PC-9 (cell line): ENCODE measurements at places on chromosomes 16 and 17. TPM values are rescaled to one million over a fixed set of nuclear protein-coding genes. Genes with fewer than 3 reads are reported as not detected.

DNA sequence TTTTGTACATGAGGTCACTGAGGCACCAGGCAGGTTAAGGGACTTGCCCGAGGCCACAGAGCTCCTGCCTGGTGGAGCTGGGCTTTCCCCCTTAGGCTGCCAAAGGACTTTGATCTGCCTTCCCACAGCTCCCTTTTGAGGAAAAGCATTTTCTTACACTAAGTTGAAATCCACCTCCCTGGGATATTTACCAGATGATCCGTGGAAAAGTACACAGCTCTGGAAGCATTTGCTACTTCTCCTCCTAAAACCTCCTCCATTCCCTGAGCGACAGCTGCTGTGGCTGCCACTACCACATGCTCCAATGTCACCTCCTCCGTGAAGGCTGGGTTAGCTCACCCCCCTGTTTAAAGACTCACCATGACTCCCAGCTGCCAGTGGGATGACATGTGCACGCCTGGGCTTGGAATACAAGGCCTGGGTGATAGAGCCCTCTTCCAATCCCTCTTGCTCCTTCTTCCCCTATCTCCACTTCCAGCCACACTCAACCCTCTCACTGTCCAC is 1.2 kb upstream of the MPRIP start:
- peak overlapping the region; percentile 60; the same call in 1 of the 2 replicates for H3K4me3 ChIP-seq
- H3K27ac ChIP-seq: peak overlapping the region; percentile 36
- DNase-seq: peak; percentile 44

DNA sequence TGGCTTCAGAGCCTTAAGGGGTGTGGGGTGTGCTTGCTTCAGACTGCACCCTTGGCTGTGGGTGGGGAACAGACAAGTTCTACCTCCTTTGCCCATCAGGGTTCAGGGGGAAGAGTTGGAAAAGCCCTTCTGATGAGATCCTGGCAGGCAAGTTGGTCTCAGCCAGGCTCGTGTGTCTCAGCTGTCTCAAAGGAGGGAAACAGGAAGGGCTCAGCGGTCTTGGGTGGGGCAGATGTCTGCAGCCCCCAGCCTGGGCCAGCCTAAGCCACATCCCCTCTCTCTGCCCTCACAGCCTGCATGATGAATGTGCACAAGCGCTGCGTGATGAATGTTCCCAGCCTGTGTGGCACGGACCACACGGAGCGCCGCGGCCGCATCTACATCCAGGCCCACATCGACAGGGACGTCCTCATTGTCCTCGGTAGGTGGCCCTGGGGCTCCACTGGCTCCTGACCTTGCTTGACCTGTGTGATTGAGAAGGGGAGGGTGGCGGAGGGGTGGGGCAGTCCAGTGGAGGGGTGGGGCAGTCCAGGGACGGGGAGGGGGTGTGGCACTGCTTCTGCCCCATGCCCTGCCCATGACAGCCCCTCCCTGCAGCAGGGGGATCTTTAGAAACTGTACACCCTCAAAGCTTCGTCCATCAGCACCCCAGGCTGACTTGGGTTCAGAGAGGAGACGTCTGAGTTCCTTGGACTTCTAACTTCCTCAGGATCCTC is 199.5 kb downstream of the PRKCB start:
- H3K27me3 ChIP-seq: peaks cover 30% of the 10 kb centered on the region; the same call in 1 of the 2 replicates
- no peaks in the 10 kb centered on the region for H3K36me3 ChIP-seq
- H3K27ac ChIP-seq: no peak overlapping the region

DNA sequence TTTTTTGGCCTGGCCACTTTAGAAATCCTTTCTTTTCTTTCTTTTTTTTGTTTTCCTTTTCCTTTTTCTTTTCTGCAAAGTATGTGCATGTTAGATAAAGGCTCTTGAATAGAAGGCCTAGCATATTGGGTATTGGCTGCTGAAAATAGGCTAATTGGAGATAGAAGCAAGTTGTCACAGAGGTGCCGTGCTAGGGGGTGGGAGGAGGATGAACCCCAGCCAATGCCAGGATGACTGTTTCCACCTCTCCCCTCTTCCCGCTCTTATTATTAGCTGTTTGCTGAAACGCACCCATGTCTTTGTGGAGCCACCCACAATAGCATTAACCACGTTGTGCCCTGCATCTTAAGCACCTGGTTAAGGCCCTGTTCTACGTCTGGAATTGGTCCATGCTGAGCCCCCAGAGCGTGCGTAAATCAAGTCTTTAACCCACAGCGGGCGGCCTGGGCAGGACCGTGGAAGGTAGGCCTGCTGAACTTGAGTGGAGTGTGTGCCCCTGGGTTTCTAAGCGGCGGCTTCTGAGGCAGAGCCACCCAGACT is 123.6 kb downstream of the MSI2 start:
- DNase-seq: no peak
- peaks cover 4% of the 10 kb centered on the region; the same call in 1 of the 2 replicates for H3K27me3 ChIP-seq
- H3K27ac ChIP-seq: no peak overlapping the region
- no peaks in the 10 kb centered on the region for H3K36me3 ChIP-seq
- peaks cover 17% of the 10 kb centered on the region for H3K4me1 ChIP-seq

DNA sequence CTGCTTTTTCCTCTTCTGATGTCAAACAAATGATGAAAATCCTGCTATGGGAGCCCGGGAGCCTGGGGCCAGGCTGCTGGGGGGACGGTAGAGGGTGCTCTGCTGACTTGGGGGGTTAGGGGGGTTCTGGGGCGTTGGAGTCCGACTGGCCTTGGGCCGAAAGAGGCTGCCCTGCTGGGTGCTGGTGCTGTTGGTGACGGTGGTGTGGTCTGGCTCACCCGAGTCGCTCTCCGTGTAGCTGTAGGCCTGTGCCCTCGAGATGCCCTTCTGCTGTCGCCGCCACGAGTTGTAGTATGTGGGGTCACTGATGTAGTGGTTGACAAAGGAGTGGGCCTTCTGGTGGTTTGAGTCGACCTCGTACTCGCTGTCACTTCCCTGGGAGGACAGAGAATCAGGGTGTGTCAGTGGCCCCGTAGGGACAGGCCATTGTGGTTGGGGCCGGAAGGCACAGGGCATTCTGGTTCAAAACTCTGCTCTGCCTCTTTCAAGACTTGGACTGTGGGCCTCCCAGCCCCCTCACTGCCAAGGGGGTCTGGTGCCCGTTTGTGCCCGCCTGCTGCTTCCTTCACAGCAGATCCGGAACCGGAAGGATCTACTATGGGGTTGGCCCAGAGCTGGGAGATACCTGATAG is 26.9 kb upstream of the CDC42EP4 start:
- H3K36me3 ChIP-seq: no peaks in the 10 kb centered on the region
- H3K27ac ChIP-seq: no peak overlapping the region
- H3K4me3 ChIP-seq: no peak overlapping the region
- H3K27me3 ChIP-seq: no peaks in the 10 kb centered on the region

DNA sequence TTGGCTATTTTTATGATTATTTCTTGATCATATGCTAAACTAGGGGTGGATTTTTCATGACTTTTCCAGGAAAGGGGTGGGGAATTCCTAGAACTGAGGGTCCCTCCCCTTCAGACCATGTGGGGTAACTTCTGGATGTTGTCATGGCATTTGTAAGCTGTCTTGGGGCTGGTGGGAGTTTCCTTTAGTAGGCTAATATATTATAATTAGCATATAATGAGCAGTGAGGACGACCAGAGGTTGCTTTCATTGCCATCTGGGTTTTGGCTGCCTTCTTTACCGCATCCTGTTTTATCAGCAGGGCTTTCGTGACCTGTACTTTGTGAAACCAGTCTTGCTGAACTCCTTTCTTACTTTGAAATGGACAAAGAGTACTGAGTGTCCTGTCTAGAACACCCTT is 40.4 kb upstream of the ABCA5 start:
- H3K4me1 ChIP-seq: no peaks in the 10 kb centered on the region
- H3K27ac ChIP-seq: no peak overlapping the region
- H3K27me3 ChIP-seq: no peaks in the 10 kb centered on the region
- H3K4me3 ChIP-seq: no peak overlapping the region
- no peaks in the 10 kb centered on the region for H3K36me3 ChIP-seq
- DNase-seq: no peak

GRCh38 chr17:81681672-81682071 is 1.9 kb downstream of the ARL16 start:
- no peak for DNase-seq
- no peak overlapping the region for H3K27ac ChIP-seq
- peaks cover 5% of the 10 kb centered on the region for H3K4me1 ChIP-seq
- no peaks in the 10 kb centered on the region for H3K27me3 ChIP-seq
- H3K36me3 ChIP-seq: no peaks in the 10 kb centered on the region
- H3K4me3 ChIP-seq: no peak overlapping the region

GRCh38 chr17:43517615-43518386 is 28.3 kb downstream of the ETV4 start:
- no peak for DNase-seq
- H3K27ac ChIP-seq: no peak overlapping the region
- H3K4me1 ChIP-seq: no peaks in the 10 kb centered on the region
- peaks cover 32% of the 10 kb centered on the region for H3K36me3 ChIP-seq

DNA sequence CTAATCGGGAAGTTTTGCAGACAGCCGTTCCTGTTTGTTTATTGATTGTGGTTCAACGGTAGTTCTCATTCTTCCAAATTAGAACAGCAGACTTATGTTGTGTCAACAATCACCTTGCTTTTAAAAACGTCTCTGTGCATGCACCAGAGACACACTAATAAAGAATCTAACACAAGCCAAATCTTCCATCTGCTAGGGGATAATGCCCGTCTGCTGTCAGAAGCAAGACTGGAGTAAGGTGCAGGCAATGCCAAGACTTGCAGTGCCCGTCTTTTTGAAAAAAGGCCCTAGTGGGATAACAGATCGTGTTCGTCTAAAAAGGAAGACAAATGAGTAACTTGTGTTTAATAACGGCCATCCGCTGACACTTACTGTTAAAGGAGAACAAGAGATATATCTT is 158.4 kb downstream of the KCNJ2 start:
- no peaks in the 10 kb centered on the region for H3K27me3 ChIP-seq
- H3K36me3 ChIP-seq: no peaks in the 10 kb centered on the region
- no peak for DNase-seq
- no peak overlapping the region for H3K27ac ChIP-seq

DNA sequence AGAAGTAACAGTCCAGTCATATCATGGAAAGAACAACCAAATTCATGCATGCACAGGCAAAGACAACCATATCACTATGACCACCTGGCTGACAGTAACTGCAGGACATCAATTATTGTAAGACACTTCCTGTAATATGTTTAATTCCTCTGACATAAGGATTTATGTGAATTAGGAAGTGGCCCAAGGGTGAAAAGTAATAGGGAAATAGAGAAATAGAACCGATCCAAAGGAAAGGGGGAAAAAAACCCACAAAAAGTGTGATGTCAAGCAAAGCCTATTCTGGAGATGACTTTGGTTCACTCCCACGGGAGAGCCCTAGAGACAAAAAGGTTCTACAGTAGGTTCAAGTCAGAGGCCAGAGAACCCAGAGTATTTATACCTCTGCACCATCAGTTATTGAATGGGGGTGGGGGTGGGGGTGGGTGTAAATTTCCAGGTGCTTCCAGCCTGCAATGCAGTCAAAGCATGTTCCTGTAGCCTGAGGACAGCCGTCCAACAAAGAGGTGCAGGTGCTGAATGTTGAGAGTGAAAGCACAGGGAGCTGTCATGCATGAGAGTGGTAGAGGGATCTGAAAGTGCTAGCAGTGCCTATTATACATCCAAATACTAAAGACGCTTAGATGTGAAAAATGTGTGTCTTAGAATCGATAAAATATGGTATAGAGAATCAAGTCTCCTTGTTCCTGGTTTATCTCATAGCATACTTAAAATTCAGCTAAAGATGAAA is 95.6 kb upstream of the HLF start:
- no peak for DNase-seq
- H3K27me3 ChIP-seq: no peaks in the 10 kb centered on the region
- H3K4me1 ChIP-seq: no peaks in the 10 kb centered on the region
- no peaks in the 10 kb centered on the region for H3K36me3 ChIP-seq
- no peak overlapping the region for H3K4me3 ChIP-seq

GRCh38 chr16:66911112-66911511 is 7.6 kb downstream of the CDH16 start:
- H3K27ac ChIP-seq: peak overlapping the region; percentile 33; the same call in 1 of the 2 replicates
- no peak overlapping the region for H3K4me3 ChIP-seq
- H3K4me1 ChIP-seq: peaks cover 17% of the 10 kb centered on the region
- no peaks in the 10 kb centered on the region for H3K36me3 ChIP-seq
- DNase-seq: peak; percentile 74
- no peaks in the 10 kb centered on the region for H3K27me3 ChIP-seq

GRCh38 chr17:38922538-38923297 is 2.7 kb upstream of the LASP1NB start:
- H3K27me3 ChIP-seq: no peaks in the 10 kb centered on the region
- H3K36me3 ChIP-seq: peaks cover 9% of the 10 kb centered on the region; the same call in 1 of the 2 replicates
- H3K27ac ChIP-seq: peak overlapping the region; percentile 18; the same call in 1 of the 2 replicates
- peak; percentile 38 for DNase-seq
- no peaks in the 10 kb centered on the region for H3K4me1 ChIP-seq

- no peaks in the 10 kb centered on the region for H3K36me3 ChIP-seq
- H3K27ac ChIP-seq: no peak overlapping the region
- no peak overlapping the region for H3K4me3 ChIP-seq
Measured at GRCh38 chr17:34671191-34671590, 91.8 kb downstream of the TMEM132E start.

DNA sequence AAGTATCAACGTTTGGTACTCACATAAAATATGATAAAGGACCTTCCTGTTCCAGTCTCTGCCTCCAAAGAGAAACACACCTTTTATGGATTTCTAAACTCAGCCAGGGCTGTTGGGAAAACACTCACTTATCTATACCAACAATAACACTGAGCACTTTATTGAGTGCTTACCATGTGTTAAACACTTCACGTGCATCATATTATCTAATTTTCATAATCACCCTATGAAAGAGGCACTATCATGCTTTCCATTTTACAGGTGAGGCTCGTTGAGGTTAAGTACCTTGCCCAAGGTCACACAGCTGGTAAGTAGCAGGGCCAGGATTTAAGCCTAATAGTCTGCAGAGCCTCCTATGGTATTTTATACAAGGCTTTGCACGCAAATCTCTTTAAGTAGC is 251.5 kb upstream of the SOX9 start:
- no peaks in the 10 kb centered on the region for H3K4me1 ChIP-seq
- H3K27ac ChIP-seq: no peak overlapping the region
- no peak for DNase-seq
- no peaks in the 10 kb centered on the region for H3K36me3 ChIP-seq

DNA sequence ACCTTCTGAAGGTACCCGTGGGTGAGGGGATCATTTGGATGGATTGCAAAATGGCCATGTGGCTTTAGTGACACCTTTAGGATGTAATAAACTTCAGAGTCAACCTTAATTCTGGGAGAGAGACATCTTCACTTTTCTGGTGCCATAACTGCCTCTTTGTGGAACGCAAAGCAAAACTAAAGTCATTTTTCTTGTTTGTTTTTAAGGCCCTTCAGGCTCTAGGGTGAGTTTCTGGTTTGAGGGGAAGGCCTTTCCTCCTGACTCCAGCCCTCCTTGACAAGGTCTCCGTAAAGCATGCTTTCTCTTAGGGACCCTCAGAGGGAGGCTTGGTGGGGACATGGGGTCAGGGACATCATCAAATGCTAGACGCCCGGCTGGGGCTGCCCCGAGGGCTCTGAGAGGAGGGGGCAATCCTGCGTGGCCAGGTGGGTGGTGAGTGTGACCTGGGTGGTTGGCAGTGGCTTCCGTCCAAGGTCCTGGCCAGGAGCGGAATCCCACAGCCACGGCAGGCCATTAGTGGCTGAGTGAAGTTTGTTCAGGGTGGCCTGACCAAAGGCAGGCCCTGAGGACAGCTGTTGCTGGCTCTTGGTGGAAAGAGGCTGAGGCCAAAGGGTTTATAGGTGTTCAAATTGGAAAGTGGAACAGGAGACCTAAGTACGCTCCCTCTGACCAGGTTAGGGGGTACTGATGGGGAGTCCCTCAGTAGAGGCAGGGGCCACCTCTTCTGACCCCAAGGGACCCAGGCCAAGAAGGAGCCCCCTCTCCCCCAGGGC is 112.2 kb downstream of the METRNL start:
- H3K36me3 ChIP-seq: no peaks in the 10 kb centered on the region
- DNase-seq: no peak
- no peak overlapping the region for H3K4me3 ChIP-seq
- H3K27me3 ChIP-seq: no peaks in the 10 kb centered on the region
- no peak overlapping the region for H3K27ac ChIP-seq

The OR4D1 gene
- total RNA-seq: not detected in 2 replicates

The TNFSF13 gene
- 46.4 and 65.4 TPM in 2 replicates for total RNA-seq

The PSME3 gene
- 115 and 122 TPM in 2 replicates for total RNA-seq

The TPPP3 gene
- total RNA-seq: 3.1 and 4.5 TPM in 2 replicates

The AOC3 gene
- total RNA-seq: 0.98 and 2.8 TPM in 2 replicates
